ENCODE measurements at places on chromosomes 7 and 10. TPM values are rescaled to one million over a fixed set of nuclear protein-coding genes. Genes with fewer than 3 reads are reported as not detected.

The VWDE gene
- total RNA-seq = 3.1 TPM

The PIP gene
- total RNA-seq = not detected

The ARMC3 gene
- total RNA-seq = not detected

The ATG9B gene
- 14.4 TPM for total RNA-seq

The ZMIZ1 gene
- total RNA-seq = 33.3 TPM

The OPN1SW gene
- total RNA-seq = not detected

The C10orf67 gene
- total RNA-seq = 0.17 TPM

The EN2 gene
- not detected for total RNA-seq

The ASIC3 gene
- 5.3 TPM for total RNA-seq

The DOCK4 gene
- total RNA-seq = 0.07 TPM

The RAMP3 gene
- total RNA-seq = not detected

The SUN3 gene
- not detected for total RNA-seq

The GIMAP8 gene
- total RNA-seq = 40.6 TPM

The CDHR1 gene
- 0.41 TPM for total RNA-seq

The CLDN4 gene
- total RNA-seq = 0.22 TPM

The IGFBP3 gene
- total RNA-seq = 3.3 TPM

The RBP4 gene
- not detected for total RNA-seq

The MORN4 gene
- 1.3 TPM for total RNA-seq

The SH2D4B gene
- 0.15 TPM for total RNA-seq

The ICA1 gene
- total RNA-seq = 2.6 TPM

The CCL24 gene
- total RNA-seq = not detected

The XRCC2 gene
- 8.2 TPM for total RNA-seq

The STX1A gene
- total RNA-seq = 12.4 TPM

The FGFR2 gene
- total RNA-seq = not detected

The C1QL3 gene
- not detected for total RNA-seq

The DRGX gene
- total RNA-seq = not detected

The CAMK2B gene
- total RNA-seq = 0.10 TPM

The IFIT1B gene
- total RNA-seq = not detected

The CELF2 gene
- 174 TPM for total RNA-seq

The SPDYE2B gene
- not detected for total RNA-seq

The TMEM236 gene
- 0.05 TPM for total RNA-seq

The PNLIP gene
- total RNA-seq = not detected

The INPP5A gene
- total RNA-seq = 15.3 TPM

The C7orf57 gene
- 0.28 TPM for total RNA-seq

The MAGI2 gene
- total RNA-seq = 0.05 TPM

The GHRHR gene
- not detected for total RNA-seq

The ARHGAP19 gene
- total RNA-seq = 40.5 TPM

The INHBA gene
- 0.25 TPM for total RNA-seq

The CRHR2 gene
- total RNA-seq = not detected

The CRYGN gene
- total RNA-seq = not detected

The PFKP gene
- total RNA-seq = 176 TPM

The ZPBP gene
- not detected for total RNA-seq

The SRRM3 gene
- total RNA-seq = not detected
